KBM-7 (cell line): ENCODE measurements at places on chromosomes 5 and 9.

DNA sequence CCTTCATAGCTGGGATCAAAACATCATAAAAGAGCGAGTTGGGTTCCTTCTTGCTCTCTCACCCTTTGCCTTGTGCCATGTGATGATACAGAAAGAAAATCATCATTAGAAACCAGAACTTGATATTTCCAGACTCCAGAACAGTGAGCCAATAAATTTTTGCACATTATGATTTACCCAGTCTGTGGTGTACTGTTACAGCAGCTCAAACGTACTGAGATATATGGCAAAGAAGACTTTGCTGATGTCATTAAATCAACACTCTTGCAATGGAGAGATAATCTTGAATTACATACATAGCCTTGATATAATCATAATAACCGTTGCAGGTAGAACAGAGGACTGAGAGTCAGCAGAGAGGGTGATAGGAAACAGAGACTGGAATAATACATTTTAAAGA is 1271.6 kb downstream of the CDH12 start:
- DNase-seq = no peak

DNA sequence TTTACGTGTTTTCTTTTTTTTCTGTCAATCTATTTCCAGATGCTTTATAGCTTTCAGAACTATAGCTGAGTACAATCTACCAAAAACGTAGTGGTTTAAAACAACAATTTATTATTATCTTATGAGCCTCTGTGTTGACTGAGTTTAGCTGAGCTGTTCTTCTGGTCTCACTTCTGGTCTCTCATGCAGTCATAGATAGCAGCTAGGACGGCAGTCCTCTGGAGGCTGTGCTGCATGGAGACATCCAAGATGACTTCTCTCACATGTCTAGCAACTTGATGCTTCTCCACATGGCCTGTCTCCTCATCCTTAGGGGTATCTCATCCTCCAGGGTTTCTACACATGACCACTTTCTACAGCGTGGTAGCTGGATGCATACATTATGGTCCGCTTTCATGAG is 22.0 kb upstream of the RAD23B start:
- no peak for DNase-seq

DNA sequence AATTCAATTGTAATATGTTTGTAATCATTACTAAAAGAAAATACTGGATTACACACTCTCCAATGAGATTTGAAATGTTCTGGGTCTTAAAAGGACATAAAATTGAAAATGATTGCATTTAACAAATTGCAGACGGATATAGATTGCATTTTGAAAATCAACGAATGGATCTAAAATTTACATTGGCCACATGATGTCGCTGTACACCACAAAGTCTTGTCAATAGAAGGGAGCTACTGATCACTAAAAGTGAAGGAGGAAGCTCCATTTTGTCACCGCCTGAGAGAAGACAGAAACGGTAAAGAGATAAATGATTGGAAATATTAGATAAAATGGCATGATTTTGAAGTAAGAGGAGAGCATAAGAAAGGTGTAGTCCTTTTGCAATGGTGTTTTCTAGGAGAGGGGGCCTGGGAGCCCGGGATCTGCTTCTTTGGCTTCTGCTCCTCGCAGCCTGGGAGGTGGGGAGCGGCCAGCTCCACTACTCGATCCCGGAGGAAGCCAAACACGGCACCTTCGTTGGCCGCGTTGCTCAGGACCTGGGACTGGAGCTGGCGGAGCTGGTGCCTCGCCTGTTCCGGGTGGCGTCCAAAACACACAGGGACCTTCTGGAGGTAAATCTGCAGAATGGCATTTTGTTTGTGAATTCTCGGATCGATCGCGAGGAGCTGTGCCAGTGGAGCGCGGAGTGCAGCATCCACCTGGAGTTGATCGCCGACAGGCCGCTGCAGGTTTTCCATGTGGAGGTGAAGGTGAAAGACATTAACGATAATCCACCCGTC is at the start of gene PCDHA1:
Gene PCDHA1, plus strand, starts transcription at position 236 of the 782 bp plus-strand sequence.
- peak; percentile 47 for DNase-seq

GRCh38 chr9:115350548-115350947 is 232.6 kb upstream of the TNC start:
- DNase-seq = no peak

DNA sequence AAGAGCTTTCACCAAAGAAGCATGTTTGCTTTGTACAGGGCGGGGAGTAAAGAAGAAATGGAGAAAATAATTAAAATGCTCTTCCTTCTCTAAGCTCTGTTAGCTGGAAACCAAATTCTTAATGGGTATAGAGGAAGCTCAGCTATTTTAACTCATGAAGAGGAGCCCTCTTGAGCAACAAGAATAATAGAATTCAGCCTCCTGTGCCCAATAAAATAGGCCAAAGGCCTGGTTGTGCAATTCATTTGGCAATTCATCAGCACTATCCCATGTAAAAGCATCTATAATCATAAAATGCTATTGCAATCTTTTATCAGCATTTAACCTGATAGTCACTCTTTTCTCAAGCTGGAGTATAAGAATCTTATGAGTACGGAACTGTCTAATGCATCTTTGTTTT is 133.6 kb upstream of the CDH6 start:
- DNase-seq = no peak

DNA sequence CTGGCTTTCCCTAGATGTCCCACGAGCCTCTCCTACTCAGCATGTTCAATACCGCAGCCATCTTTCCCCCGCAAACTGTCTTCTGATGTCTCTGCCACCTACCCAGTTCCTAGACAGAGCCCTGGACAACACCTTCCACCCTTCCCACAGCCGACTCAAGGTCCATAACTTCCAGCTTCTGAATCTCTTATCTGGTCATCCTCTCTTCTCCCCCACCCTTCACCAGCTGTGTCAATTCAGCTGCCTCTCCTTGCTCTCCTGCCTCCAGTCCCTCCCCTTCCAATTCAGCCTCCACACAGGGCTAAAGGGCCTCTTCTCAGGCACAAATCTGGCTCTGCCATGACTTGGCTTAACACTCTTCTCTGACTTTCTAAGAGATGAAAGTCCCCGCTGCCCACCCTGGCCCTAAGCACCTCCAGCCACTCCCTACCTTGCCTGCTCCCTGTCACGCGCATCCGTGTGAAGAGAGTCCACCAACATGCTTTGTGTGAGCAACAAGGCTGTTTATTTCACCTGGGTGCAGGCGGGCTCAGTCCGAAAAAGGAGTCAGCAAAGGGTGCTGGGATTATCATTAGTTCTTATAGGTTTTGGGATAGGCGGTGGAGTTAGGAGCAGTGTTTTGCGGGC is 25.2 kb downstream of the AQP7 start:
- no peak for DNase-seq

DNA sequence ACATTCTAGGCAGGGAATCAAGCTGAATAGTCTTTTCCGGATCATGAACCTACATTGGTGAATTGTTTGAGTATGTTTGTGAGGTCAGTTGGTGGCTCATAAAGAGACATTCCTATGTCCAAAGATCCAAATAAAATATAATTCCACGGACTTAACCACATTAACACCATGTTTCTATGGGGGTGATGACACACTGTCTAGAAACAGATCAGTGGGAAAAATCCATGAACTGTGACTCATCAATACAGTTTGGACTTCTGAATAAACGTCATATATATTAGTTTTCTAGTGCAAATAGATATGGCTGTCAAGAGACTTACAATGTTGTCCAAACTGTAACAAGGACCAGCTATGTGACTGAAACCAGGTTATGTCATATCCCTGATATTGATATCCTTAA is 509.9 kb upstream of the TYRP1 start:
- no peak for DNase-seq

DNA sequence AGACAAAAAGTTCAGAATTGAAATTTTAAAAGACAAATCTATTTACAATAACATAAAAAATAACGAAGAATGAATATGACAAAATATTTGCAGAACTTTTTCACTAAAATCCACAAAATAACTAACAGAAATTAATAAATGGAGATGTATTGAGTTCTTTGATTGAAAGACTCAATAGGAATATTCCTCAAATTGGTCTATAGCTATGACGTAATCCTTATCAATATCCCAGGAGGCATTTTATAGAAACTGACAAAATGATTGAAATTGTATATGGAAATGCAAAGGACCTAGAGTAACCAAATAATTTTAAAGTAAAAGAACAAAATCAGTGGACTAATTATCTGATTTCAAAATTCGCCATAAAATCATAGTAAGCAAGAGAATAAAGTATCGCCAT is 328.7 kb downstream of the MED10 start:
- DNase-seq = no peak

DNA sequence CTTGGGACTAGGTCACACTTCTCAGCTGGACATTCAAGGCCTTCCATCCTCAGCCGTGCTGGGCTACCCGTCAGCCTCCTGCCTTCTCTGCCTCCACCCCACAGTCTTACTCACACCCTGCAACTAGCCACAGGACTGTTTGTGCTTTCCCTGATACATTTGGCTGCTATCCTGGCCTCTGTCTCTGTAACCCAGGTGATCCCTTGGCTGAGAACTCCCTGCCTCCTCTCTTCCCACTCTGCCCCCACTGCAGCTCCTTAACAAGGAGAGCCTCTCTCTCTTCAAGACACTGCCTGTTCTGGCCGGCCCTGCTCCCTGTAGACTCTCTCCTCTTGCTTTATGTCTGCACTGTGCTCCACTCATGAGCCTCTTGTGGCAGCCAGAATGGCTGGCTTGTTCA is 120.6 kb downstream of the MSX2 start:
- DNase-seq = no peak

DNA sequence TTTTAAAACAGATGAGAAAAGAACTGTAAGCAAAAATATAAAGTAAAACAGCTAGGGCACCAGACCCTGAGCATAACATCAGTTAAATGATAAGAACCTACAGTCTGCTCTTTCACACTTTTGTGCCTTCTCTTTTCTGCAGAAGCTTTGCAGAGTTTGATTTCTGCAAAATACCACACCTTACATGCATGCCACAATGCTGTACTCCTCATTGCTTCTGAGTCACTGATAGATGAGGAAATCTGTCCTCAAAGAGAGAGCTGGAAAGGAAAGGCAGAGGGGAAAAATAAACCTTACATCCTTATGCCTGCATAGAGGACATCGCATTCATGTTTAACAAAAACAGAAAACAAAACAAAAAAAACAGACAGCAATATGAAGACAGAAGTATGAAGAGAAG is 142.9 kb downstream of the ATPSCKMT start:
- no peak for DNase-seq

DNA sequence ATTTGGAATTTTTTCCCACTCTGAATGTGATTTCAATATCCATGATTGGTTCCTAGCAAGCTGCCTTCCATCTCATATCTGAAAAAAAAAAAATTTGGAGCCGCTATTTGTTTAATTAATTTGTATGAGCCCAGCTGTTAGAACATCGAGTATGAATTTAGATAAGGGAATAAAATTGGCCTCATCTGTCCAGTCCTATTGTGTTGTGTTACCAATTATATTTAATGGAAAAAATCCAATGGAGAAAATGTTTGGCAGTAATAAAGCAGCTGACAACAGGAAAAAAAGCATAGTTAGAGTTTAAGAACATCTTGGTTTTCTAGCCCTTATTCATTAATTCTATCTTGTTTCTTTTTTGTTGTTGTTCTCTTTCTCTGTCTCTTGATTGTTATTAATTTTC is 735.6 kb upstream of the RIOK2 start:
- no peak for DNase-seq

GRCh38 chr5:174612686-174613085 is 111.7 kb upstream of the MSX2 start:
- DNase-seq = no peak

DNA sequence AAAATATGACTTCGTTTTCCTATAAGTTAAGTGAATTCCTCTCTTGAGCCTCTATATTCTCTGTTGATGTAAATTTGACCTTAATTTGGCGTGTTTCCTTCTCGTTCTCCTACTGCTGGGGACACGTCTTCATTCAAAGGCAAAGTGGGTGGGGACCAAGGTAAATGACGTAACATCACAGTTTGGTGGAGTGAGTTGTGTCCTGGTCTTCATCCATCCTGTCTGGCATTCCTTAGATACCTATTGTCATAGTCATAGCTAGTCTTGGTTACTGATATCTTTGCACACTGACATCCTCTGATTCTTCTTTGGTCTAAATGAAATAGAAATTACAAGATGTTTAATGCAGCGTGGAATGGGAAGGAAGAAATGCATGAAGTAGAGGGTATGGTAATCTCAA is 108.5 kb downstream of the NNT start:
- no peak for DNase-seq

DNA sequence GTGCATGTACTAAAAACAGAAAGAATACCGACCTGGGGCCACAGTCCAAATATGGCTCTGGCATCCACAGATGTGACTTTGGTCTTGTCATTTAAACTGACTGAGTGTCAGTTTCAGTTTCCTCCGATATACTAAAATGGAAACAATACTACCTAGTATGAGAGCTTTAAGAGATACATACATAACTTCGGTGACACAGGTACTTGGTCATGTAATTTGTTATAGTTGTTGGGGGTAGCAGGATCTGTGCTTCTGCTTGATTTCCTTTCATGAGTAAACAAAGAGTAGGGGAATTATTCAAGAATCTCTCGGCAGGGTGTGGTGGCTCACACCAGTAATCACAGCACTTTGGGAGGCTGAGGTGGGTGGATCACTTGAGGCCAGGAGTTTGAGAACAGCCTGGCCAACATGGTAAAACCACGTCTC is 32.1 kb downstream of the MTMR12 start:
- no peak for DNase-seq

DNA sequence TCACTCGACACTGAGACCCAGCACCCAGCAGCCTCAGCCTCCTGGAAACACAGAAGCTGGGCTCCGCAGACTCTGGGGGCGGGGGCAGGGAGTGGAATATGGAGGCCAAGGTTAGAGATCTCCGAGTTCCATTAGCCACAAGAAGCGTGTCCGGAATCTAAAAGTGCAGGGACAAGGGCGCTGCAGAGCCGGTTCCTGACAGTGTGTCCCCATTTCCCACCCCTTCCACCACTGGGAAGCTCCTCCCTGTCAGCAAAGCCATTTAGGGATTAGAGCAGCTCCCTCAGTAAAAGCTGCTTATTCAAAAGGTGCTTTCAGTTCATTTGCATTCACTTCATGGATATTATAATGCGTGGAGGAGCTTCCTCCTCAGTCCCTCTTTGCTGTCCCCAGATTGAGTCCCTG is 74.1 kb upstream of the HSPA9 start:
- DNase-seq = no peak

- DNase-seq = no peak
Observed at GRCh38 chr9:132324425-132324824, 30.4 kb downstream of the SETX start.

- DNase-seq = peak; percentile 13
Observed at GRCh38 chr5:25458628-25459027, 813.9 kb upstream of the CDH10 start.
